Activated CD4-positive, alpha-beta T cell treated with anti-CD3 and anti-CD28 coated beads, Interleukin-2, amount 10 ng/mL, durations not matched to agents 24 days and 14 days (primary cell): ENCODE measurements at places on chromosomes 11 and 22. TPM values are rescaled to one million over a fixed set of nuclear protein-coding genes. Genes with fewer than 3 reads are reported as not detected.

Gene SHANK2
- not detected in 2 replicates for total RNA-seq

Gene OR8G1
- total RNA-seq: not detected in 2 replicates

Gene DMC1
- total RNA-seq: 14.2 and 14.3 TPM in 2 replicates

Gene CDC42BPG
- 0.05 TPM in 2 replicates for total RNA-seq

Gene MPZL2
- total RNA-seq: 18.5 and 19.3 TPM in 2 replicates

Gene MACROD1
- 28.6 and 29.6 TPM in 2 replicates for total RNA-seq

Gene EIF3D
- 353 and 367 TPM in 2 replicates for total RNA-seq

Gene RGL4
- 6.9 TPM in 2 replicates for total RNA-seq

Gene OR51S1
- total RNA-seq: not detected in 2 replicates

Gene GLB1L2
- total RNA-seq: 10.2 and 11.2 TPM in 2 replicates

Gene GP1BB
- total RNA-seq: not detected in 2 replicates

Gene USP28
- total RNA-seq: 34.8 and 36.2 TPM in 2 replicates

Gene DAGLA
- total RNA-seq: 0.09 and 0.14 TPM in 2 replicates

Gene PRR33
- total RNA-seq: not detected in 2 replicates

Gene TMEM41B
- 26.5 and 30.5 TPM in 2 replicates for total RNA-seq

Gene ISX
- not detected in 2 replicates for total RNA-seq

Gene NFRKB
- 45.5 and 52.2 TPM in 2 replicates for total RNA-seq

Gene NELL1
- total RNA-seq: not detected in 2 replicates

Gene RFPL2
- not detected in 2 replicates for total RNA-seq

Gene LINC01488
- not detected in 2 replicates for total RNA-seq

Gene JAML
- total RNA-seq: 303 and 318 TPM in 2 replicates

Gene TMEM138
- total RNA-seq: 65.2 and 69.9 TPM in 2 replicates

Gene GAS2
- total RNA-seq: 1.4 and 2.0 TPM in 2 replicates

Gene PDE2A
- 0.33 and 0.43 TPM in 2 replicates for total RNA-seq

Gene HTR3A
- total RNA-seq: not detected in 2 replicates

Gene CSNK2A3
- 1.1 and 2.1 TPM in 2 replicates for total RNA-seq

Gene OR52N4
- 0.38 TPM in 1 of 2 replicates, not detected in the other for total RNA-seq

Gene OR2AG1
- total RNA-seq: not detected in 2 replicates

Gene POU2F3
- total RNA-seq: 0.14 TPM in 1 of 2 replicates, not detected in the other

Gene GSTT2B
- total RNA-seq: 0.36 TPM in 1 of 2 replicates, not detected in the other

Gene UBQLNL
- not detected in 2 replicates for total RNA-seq

Gene MS4A12
- total RNA-seq: not detected in 2 replicates

Gene SCGB1D2
- not detected in 2 replicates for total RNA-seq
